HFFc6 (cell line): ENCODE measurements at places on chromosomes 5 and 9. TPM values are rescaled to one million over a fixed set of nuclear protein-coding genes. Genes with fewer than 3 reads are reported as not detected.

DNA sequence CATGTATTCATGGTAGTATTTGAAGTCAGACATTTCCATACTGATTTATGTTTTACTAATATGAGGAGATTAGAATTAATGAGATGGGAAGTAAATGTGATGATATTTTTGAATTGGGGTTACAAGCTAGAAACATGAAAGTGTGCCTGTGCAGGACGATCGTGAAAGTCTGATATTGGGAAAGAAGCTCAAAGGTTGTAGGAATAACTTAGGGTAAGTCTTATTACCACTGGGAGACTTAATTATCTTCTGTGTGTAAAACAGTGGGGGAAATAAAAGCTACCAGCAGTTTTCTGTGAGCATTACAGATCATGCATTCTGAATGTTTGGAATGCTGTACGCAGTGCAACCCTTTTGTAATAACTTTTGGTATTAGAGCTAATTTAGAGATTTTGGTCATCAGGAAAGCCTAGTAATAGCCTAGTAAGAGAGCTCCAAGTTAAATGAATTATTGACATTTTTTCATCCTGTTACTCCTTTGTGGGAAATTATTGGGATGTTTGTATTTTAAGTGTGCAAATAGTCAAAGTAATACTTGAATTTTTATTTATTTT, 153.9 kb downstream of the PCSK5 start:
- no peaks in the 10 kb centered on the region for H3K4me1 ChIP-seq
- H3K27ac ChIP-seq: no peak overlapping the region
- H3K27me3 ChIP-seq: no peaks in the 10 kb centered on the region

DNA sequence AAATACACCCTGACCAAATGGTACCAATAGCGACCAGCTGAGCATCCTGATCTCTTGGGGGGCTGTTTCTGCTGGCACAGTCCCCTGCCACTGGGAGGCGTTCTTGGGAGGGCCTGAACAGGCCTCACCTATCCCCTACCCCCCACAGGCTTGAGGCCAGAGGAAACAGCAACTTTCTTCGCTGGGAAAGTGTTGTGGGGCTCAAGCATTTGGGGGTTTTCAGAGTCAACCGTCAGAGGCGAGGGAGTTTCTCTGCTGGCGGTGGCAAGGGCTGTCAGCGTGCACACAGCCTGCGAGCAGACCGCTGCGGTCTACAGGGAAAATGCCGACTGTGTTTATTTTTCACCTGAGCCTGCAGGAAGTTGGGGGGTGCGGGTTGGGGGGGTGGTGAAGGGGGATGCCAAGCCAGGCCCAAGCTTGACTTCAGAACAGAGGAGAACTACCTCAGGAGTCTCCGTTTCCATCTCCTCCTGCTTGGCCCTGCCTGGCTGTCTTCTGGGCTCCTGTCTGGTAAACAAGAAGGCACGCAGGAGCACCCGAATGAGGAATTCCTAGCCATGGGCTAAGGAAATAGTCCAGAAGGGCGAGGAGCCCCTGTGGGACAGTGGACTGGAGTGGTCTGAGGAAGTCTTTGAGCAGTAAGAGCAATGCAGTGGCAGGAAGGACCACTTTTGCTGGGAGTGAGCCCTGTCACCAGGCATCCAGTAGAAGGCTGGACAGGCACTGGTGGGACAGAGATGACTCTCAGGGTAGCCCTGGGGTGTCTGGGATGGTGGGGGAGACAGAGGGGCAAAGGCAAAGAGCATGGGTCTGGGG, 18.1 kb downstream of the TCF7 start:
- peaks cover 3% of the 10 kb centered on the region; the same call in 1 of the 2 replicates for H3K4me1 ChIP-seq
- peaks cover 10% of the 10 kb centered on the region for H3K36me3 ChIP-seq
- peaks cover 2% of the 10 kb centered on the region; the same call in 1 of the 2 replicates for H3K27me3 ChIP-seq
- DNase-seq: no peak
- no peak overlapping the region for H3K27ac ChIP-seq

DNA sequence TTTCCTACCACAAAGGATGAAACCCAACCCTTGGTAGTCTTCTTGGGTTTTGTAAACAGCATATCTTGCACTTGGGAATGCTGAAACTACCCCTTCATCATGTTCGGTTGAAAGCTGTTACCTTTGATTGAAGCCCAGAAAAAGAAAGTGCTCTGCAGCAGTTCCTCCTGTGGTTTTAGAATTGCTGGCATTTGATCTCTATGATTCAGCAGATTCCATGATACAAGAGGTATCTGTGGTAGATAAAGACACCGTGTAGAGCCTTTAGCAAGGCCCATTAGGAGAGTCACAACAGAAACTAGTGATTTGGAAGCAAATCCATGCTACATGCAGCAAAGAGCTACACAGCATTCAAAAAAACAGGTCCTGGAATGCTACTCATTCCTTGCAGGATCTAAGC, 557.0 kb downstream of the TLE1 start:
- no peaks in the 10 kb centered on the region for H3K36me3 ChIP-seq
- no peaks in the 10 kb centered on the region for H3K27me3 ChIP-seq
- H3K4me3 ChIP-seq: no peak overlapping the region
- no peaks in the 10 kb centered on the region for H3K4me1 ChIP-seq

Gene WDR70
- 26.2 to 29.9 TPM (median 26.3 TPM) in 3 replicates for total RNA-seq

Gene LRRC19
- total RNA-seq: not detected in 3 replicates

DNA sequence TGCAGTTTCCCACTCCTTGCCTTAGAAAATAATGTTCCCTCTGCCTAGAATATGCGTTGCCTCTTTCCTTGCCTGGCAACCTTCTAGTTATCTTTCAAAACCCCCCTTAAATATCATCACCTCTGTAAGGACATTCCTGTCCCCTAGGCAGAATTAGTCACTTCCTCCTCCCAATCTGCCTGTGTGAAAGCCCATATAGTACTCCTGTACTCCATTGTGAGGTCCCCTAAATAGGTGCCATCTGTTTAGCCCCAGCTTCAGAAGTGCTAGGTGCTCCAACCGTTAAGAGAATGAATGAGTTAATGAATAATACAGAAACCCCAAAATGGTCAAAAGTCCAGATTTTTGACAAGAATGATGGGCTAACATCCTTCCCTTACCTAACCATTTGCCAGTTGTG, 181.4 kb downstream of the GDNF start:
- H3K36me3 ChIP-seq: peaks cover 20% of the 10 kb centered on the region
- peaks cover under 1% of the 10 kb centered on the region; the same call in 1 of the 2 replicates for H3K27me3 ChIP-seq
- no peak overlapping the region for H3K27ac ChIP-seq
- peaks cover 30% of the 10 kb centered on the region for H3K4me1 ChIP-seq
- H3K4me3 ChIP-seq: no peak overlapping the region
- no peak for DNase-seq
